Epithelial cell of prostate (primary cell): ENCODE measurements at places on chromosomes 2 and 18.

DNA sequence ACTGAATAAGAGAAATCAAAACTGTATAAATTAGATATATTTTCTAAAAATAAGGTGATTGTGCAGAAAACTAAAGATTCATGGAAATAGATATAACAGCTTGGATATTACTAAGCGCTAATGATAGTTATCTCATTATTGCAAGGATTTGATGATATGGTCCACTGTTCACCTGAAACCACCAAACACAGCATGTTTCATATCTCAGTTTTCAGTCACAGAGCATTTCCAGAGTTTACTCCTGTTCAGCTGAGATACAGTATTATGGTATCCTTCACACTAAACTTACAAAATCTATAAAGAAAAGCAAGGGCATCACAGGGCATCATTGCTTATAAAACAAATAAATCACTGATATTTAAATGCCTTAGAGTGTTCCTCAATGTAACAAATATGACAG lies 591.6 kb downstream of the ERBB4 start:
- DNase-seq = no peak

GRCh38 chr2:11260979-11261378 lies 83.5 kb downstream of the ROCK2 start:
- DNase-seq = no peak

- DNase-seq = no peak
Measured at GRCh38 chr2:103402944-103403343, 641.1 kb downstream of the TMEM182 start.

DNA sequence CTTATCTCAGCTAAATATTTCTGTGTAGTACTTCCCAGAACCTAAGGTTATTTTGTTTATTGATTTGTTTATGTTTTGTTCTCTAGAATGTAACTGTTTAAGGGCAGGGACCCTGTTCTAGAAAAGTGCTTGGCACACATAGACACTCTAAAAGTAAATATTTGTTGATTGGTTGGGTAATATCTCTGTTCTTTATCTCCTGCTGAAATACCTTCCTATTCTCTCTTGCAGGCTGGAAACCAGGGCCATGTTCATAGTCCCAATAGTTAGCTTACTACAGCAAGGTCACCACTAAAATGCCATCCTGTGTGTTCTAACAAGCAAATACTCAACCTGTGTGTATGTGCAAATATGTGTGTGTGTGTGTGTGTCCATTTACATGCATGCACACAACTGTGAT lies 375.6 kb upstream of the MEIS1 start:
- no peak for DNase-seq

GRCh38 chr2:42607101-42607637 lies 38.7 kb downstream of the MTA3 start:
- no peak for DNase-seq
